PC-3 (cell line): ENCODE measurements at places on chromosomes 13 and 19.

DNA sequence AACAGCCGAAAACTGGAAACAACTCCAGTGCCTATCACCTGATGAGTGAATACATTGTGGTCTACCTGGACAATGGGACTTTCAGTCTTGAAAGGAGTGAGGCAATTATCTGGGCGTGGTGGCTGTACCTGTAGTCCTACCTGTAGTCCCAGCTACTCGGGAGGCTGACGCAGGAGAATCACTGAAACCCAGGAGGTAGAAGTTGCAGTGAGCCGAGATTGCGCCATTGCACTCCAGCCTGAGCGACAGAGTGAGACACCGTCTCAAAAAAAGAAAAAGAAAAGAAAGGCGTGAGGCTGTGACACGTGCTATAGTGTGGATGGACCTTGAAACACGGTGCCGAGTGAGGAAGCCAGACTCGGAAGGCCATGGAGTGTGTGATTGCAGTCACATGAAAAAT lies 4.1 kb upstream of the NTN5 start:
- no peak overlapping the region for H3K4me3 ChIP-seq
- H3K27ac ChIP-seq, result no peak overlapping the region
- H3K36me3 ChIP-seq, result no peaks in the 10 kb centered on the region
- no peaks in the 10 kb centered on the region for H3K27me3 ChIP-seq
- H3K4me1 ChIP-seq, result no peaks in the 10 kb centered on the region

DNA sequence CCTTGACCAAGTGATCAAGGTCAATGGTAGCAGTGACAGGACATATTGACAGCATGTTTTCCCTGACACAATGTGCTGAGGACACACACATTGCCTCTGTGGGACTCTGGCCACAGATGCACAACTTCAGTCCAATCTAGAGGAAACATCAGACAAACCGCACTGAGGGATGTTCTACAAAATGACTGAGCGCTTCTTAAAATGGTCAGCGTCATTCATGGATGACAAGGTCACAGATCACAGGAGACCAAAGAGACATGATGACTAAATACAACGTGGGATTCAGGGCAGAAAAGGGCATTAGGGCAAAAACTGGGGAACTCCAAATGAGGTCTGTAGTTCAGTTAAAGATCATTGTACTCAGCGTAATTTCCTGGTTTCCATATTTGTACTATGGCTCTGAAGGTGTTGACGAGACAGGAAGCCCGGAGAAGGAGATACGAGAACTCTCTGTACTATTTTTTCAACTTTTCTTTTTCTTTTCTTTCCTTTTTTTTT lies 20.6 kb downstream of the PBX4 start:
- no peak for DNase-seq
- H3K36me3 ChIP-seq, result 0 out of 2 replicates have a peak, but pooled peaks cover 8% of the 10 kb centered on the region

DNA sequence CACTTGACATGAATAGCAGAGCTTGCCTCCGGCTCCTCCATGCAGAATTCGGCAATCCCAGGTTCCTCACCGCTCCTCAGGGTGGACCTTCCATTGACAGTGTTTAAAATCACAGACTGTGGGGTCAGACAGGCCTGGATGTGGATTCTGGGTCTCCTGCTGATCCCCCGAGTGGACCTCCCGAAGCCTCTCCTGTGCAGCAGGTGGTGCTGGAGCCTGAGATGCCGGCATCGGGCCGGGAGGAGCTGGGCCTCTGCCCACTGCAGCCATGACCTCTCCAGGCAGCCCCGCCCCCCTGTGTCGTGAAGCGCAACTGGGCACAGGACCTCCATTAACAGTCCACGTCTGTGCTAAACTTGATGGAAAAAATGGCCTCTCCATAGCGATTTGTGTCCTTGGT lies 10.5 kb upstream of the CDC16 start:
- no peak overlapping the region for H3K4me3 ChIP-seq
- H3K36me3 ChIP-seq, result no peaks in the 10 kb centered on the region; the same call in 1 of the 2 replicates
- no peak overlapping the region for H3K27ac ChIP-seq
- peaks cover 4% of the 10 kb centered on the region; the same call in 1 of the 2 replicates for H3K4me1 ChIP-seq

DNA sequence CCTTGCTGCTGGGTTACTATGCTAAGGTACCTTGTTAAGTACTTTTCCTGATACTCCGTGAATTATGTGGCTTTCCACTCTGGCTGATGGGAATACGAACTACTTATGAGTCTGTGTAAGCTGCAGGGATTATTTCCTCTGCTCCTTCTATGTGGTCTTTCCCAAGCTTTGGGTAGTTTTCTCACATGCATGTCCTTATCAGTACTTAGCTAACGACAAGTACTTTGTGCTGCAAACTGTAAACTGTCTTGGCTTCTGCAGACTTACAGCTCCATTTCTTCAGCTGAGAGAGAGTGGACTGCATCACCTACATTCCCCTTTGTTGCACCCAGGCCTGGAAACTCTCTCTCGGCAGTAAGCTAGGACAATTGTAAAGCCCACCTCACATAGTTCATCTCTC lies 76.6 kb downstream of the FGF9 start:
- H3K36me3 ChIP-seq, result no peaks in the 10 kb centered on the region
- H3K27ac ChIP-seq, result no peak overlapping the region
- H3K4me1 ChIP-seq, result no peaks in the 10 kb centered on the region
- H3K4me3 ChIP-seq, result no peak overlapping the region

- peaks cover 10% of the 10 kb centered on the region for H3K36me3 ChIP-seq
- no peak overlapping the region for H3K27ac ChIP-seq
- H3K4me1 ChIP-seq, result peaks cover 19% of the 10 kb centered on the region
- H3K4me3 ChIP-seq, result peak overlapping the region; percentile 98
- H3K27me3 ChIP-seq, result no peaks in the 10 kb centered on the region
These were observed 1.7 kb downstream of the PROSER1 start for GRCh38 chr13:39036212-39036611.

DNA sequence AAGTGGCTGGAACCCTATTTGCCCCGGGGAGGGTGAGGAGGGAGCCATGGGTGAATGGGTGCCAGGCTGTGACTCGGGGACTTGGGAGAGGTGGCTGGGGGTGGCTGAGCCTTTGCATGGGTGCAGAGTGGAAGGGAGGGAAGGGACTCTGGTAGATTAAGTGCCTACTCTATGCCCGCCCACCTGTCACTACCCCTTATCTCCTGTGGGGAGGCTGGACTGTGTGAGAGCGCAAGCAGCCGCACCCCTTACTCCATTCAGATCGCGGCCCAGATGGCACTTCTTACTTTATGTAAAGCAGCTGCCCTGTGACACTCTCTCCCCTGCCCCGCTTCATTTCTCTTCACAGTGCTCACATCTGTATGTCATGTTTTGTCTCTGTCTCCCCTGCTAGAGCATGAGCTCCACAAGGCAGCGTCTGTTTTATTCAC lies 2.9 kb downstream of the KASH5 start:
- no peak overlapping the region for H3K27ac ChIP-seq
- no peaks in the 10 kb centered on the region for H3K27me3 ChIP-seq
- 0 out of 2 replicates have a peak, but pooled peaks cover 3% of the 10 kb centered on the region for H3K4me1 ChIP-seq
- DNase-seq, result no peak

DNA sequence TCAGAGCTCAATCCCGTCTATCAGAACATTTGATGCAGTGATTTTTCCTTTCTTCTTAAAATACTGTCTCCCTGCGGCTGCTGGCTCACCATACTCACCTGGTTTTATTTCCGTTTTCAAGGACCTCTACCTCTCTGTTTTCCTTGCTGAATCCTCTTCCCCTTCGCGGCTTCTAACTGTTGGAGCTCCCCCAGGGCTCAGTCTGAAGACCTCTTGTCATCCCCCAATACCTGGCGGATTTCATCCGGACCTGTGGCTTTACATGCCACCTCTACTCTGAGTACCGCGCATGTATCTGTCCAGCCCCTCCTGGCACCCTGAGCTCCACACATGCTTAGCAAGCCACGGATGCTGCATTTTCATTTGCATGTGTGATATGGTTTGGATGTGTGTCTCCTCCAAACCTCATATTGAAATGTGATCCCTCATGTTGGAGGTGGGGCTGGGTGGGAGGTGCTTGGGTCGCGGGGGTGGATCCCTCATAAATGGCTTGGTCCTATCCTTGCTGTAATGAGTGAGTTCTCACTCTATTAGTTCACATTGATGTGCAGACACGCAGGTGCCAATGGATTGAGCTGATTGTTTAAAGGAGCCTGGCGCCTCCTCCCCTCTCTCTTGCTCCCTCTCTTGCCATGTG lies 106.2 kb upstream of the LSM14A start:
- no peaks in the 10 kb centered on the region for H3K27me3 ChIP-seq
- no peak overlapping the region for H3K4me3 ChIP-seq
- no peak for DNase-seq
- H3K27ac ChIP-seq, result no peak overlapping the region
- no peaks in the 10 kb centered on the region for H3K36me3 ChIP-seq

- H3K27me3 ChIP-seq, result peaks cover 28% of the 10 kb centered on the region
- no peak for DNase-seq
- H3K4me1 ChIP-seq, result no peaks in the 10 kb centered on the region
These were observed 26.4 kb upstream of the SLC7A1 start for GRCh38 chr13:29621841-29622240.

DNA sequence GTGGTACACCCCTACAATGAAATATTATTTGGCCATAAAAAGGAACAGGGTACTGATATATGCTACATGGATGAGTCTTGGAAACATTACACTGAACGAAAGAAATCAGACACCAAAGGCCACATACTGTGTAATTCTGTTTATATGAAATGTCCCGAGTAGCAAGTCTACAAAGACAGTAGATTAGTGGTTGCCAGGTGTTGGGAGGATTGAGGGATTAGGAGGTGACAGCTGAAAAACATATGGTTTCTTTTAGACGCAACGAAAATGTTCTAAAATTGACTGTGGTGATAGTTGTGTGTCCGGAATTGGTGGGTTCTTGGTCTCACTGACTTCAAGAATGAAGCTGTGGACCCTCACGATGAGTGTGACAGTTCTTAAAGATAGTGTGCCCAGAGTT lies 35.1 kb downstream of the IL17D start:
- no peak for DNase-seq
- H3K4me1 ChIP-seq, result no peaks in the 10 kb centered on the region
- H3K4me3 ChIP-seq, result no peak overlapping the region
- H3K27ac ChIP-seq, result no peak overlapping the region

GRCh38 chr13:45865414-45865813 lies 13.9 kb upstream of the SIAH3 start:
- no peak overlapping the region for H3K27ac ChIP-seq
- no peaks in the 10 kb centered on the region for H3K36me3 ChIP-seq
- H3K27me3 ChIP-seq, result peaks cover 42% of the 10 kb centered on the region
- H3K4me3 ChIP-seq, result no peak overlapping the region

GRCh38 chr19:2546128-2547032 lies 70.5 kb downstream of the GADD45B start:
- no peak overlapping the region for H3K27ac ChIP-seq
- H3K4me1 ChIP-seq, result peaks cover 40% of the 10 kb centered on the region

GRCh38 chr19:38055010-38055409 lies 148.0 kb downstream of the SIPA1L3 start:
- no peak overlapping the region for H3K27ac ChIP-seq
- H3K4me1 ChIP-seq, result peaks cover 17% of the 10 kb centered on the region
- H3K4me3 ChIP-seq, result no peak overlapping the region
- no peaks in the 10 kb centered on the region for H3K27me3 ChIP-seq

GRCh38 chr19:6041991-6042481 lies 64.1 kb upstream of the RANBP3 start:
- H3K27me3 ChIP-seq, result no peaks in the 10 kb centered on the region
- no peak overlapping the region for H3K4me3 ChIP-seq
- H3K4me1 ChIP-seq, result no peaks in the 10 kb centered on the region
- no peak for DNase-seq

- peaks cover 1% of the 10 kb centered on the region; the same call in 1 of the 2 replicates for H3K36me3 ChIP-seq
- peaks cover 56% of the 10 kb centered on the region for H3K27me3 ChIP-seq
- no peak overlapping the region for H3K27ac ChIP-seq
- peak; percentile 23 for DNase-seq
These were observed 1.7 kb upstream of the PCDH17 start for GRCh38 chr13:57629821-57630235.

- no peak overlapping the region for H3K4me3 ChIP-seq
- H3K36me3 ChIP-seq, result no peaks in the 10 kb centered on the region
- H3K4me1 ChIP-seq, result peaks cover 26% of the 10 kb centered on the region
- peak overlapping the region; percentile 96 for H3K27ac ChIP-seq
- peak; percentile 95 for DNase-seq
- H3K27me3 ChIP-seq, result no peaks in the 10 kb centered on the region
These were observed 6.6 kb upstream of the DHDH start for GRCh38 chr19:48926909-48927308.

DNA sequence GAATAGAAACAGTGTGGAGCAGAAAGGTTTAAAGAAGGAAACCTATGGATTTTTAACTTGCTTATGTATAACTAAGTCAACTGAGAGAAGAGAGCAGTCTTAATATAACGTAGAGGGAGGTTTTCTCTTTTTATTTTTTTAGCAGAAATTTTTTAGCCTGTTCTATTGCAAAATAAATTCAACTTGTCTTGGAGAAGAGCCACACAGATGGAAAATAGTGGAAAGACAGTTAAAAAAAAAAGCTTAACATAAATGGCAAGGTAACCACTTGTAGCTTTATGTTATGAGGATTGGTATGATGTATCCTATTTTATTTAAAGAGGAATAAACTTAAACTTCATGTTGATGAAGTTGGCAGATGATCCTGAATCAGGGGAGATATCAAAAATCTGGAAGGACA lies 312.4 kb downstream of the SHISA2 start:
- DNase-seq, result no peak
- H3K4me1 ChIP-seq, result no peaks in the 10 kb centered on the region
- no peaks in the 10 kb centered on the region for H3K27me3 ChIP-seq
- no peak overlapping the region for H3K4me3 ChIP-seq
- H3K27ac ChIP-seq, result no peak overlapping the region
- H3K36me3 ChIP-seq, result no peaks in the 10 kb centered on the region

- no peaks in the 10 kb centered on the region for H3K27me3 ChIP-seq
- no peak overlapping the region for H3K27ac ChIP-seq
- peaks cover 10% of the 10 kb centered on the region for H3K4me1 ChIP-seq
- H3K36me3 ChIP-seq, result no peaks in the 10 kb centered on the region
- H3K4me3 ChIP-seq, result no peak overlapping the region
These were observed 8.9 kb upstream of the DNMT1 start for GRCh38 chr19:10203686-10204085.

- H3K4me3 ChIP-seq, result no peak overlapping the region
- no peak overlapping the region for H3K27ac ChIP-seq
- no peaks in the 10 kb centered on the region for H3K36me3 ChIP-seq
- no peak for DNase-seq
- no peaks in the 10 kb centered on the region for H3K27me3 ChIP-seq
- H3K4me1 ChIP-seq, result no peaks in the 10 kb centered on the region
These were observed 1.6 kb upstream of the FCGBP start for GRCh38 chr19:39936020-39936419.

DNA sequence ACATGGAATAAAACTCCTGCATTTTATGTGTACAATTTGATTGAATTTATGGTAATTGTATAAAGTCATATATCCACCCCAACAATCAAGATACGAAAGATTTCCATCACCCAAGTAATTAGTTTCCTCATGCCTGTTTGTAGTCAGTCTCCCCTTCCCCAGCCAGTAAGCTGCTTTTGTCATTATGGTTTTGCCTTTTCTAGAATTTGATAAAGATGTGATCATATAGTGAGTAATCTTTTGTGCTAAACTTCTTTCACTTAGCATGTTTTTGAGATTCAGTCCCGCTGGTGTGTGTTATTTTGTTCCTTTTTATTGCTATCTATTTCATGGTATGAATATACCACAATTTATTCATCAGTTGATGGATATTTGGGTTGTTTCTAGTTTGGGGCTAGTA lies 16.0 kb downstream of the ITM2B start:
- DNase-seq, result no peak
- no peak overlapping the region for H3K27ac ChIP-seq
- peaks cover 2% of the 10 kb centered on the region; the same call in 1 of the 2 replicates for H3K36me3 ChIP-seq
- H3K4me1 ChIP-seq, result no peaks in the 10 kb centered on the region
- no peak overlapping the region for H3K4me3 ChIP-seq

GRCh38 chr13:83633746-83634145 lies 248.5 kb downstream of the SLITRK1 start:
- H3K4me3 ChIP-seq, result no peak overlapping the region
- no peaks in the 10 kb centered on the region for H3K36me3 ChIP-seq
- no peak overlapping the region for H3K27ac ChIP-seq
- DNase-seq, result no peak
- H3K4me1 ChIP-seq, result no peaks in the 10 kb centered on the region
